ENCODE measurements at places on chromosomes 6 and 20.

DNA sequence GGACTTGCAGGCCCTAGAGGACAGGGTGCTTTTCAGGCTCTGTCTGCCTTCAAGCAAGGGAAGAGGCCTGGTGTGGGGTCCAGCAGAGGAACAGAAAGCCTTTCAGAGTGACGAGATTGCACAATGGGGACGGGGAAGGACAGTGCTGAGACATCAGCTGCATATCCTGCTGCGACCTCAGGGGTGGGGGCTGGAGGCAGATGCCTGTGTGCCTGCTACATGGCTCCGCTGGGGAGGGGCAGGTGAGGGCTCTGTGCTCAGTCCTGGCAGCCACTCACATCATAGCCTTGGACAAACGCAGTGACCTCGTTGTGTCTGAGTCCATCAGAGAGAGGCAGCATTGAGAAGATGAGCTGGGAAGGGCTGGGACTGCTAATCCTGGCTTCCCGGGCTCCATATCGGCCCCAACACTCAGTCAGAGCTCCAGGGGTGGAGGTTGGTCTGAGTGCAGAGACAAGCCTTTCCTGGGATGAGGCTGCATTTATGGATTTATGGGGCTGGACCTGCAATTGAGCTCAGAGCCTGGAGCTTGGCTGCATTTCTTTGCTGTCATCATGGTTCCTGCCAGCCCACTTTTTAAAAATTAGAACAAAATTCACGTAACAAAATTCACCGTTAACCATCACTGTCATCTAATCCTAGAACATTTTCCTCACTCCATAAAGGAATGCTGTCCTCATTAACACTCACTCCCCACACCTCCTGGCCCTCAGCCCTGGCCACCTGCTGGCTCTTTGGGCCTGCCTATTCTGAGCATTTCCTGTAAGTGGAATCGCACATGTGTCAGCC is 196.9 kb upstream of the SLC24A3 start:
- DNase-seq: no peak

DNA sequence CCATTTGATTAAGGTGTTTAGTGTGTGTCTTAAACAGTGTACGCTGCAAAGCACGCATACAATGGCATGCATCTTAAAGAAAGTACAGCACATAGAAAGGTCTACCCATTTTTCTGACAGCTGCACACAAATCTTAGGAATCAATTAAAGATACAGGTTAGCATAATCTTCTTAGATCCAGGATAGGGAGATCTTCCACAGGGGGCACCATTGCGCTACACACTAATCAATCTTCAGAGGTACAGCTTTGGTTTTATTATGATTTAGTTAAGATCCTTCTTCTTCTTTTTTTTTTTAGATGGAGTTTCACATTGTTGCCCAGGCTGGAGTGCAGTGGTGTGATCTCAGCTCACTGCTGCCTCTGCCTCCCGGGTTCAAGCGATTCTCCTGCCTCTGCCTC is 63.7 kb upstream of the BEND3 start:
- DNase-seq: no peak

GRCh38 chr20:42399802-42400201 is 781.6 kb upstream of the CHD6 start:
- no peak for DNase-seq

GRCh38 chr6:148413321-148414091 is 70.9 kb downstream of the SASH1 start:
- DNase-seq: no peak

GRCh38 chr6:150417899-150418826 is 49.4 kb downstream of the IYD start:
- no peak for DNase-seq

DNA sequence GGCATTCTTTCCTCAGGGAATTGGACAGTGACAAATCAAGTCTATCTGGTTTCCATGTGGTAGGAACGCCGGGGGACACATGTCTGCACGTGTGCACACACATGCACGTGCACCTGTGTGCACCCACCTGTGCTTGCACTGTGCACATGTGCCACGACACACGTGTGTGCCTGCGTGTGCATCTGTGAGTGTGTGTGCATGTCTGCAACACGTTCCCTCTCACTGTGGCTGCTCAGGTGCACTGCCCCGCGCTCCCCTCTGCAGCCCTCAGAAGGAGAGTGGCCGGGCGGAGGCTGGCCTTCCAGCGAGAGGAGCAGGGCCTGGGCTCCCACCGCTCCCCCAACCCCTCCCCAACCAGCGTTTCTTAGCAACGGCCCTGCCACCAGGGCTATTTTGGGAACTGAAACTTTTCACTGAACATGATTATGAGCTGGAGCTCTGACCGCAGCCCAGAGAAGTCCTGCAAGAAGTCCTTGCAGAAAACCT is 147.8 kb downstream of the PHACTR3 start:
- DNase-seq: no peak

- no peak for DNase-seq
Measured at GRCh38 chr6:68094070-68094469, 541.0 kb upstream of the ADGRB3 start.

GRCh38 chr6:69976591-69977090 is 110.3 kb downstream of the COL19A1 start:
- DNase-seq: no peak

DNA sequence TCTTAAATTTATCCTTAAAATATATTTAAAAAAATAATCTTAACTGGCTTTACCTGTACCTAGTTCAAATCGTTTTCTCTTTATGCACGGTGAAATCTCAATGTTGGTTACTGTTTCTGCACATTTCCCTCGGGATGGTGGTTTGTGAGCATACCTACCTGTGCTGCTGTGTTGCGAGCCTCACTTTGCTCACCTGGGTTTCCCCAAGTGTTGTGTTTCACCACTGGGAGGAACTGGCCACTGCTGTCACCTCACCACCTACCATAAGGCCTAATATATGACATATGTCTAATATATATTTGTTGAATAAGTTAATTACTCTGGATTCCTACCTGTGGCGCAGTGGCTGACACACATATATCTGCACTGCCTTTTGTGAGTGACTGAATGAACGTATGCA is 493.5 kb upstream of the FLRT3 start:
- no peak for DNase-seq

DNA sequence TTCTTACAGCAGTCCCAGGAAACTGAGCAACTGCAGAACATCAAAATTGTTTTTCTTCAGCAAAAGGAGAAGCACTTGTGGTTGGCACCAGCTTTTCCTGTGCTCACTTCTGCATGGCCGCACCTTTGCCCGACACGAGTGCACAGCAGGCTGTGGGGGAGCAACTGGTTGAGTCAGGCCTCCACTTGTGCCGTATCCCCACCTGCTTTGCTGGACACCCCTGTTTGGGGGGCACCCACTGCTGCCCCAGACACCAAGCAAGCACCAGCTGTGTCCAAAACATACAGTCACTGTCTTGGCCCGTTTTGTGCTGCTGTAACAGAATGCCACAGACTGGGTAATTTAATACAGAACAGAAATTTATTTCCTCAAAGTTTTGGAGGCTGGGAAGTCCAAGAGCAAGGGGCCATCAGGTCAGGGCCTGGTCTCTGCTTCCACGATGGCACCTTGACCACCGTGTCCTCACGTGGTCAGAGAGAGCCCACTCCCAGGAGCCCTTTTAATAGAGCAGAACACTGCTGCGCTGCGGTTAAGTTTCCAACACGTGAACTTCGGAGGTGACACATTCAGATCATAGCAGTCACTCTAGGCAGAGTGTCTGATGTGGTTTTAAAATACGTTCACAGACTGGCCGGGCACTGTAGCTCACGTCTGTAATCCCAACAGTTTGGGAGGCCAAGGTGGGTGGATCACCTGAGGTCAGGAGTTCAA is 8.7 kb upstream of the GMEB2 start:
- peak; percentile 49 for DNase-seq

GRCh38 chr6:20835315-20836010 is 301.2 kb downstream of the CDKAL1 start:
- DNase-seq: no peak

GRCh38 chr6:71468841-71469700 is 180.5 kb downstream of the OGFRL1 start:
- no peak for DNase-seq

- DNase-seq: no peak
Measured at GRCh38 chr6:127951172-127951917, 50.5 kb upstream of the THEMIS start.

GRCh38 chr6:143619824-143620401 is 57.9 kb upstream of the PHACTR2 start:
- no peak for DNase-seq

GRCh38 chr6:27726619-27727023 is 185.6 kb downstream of the OR2B2 start:
- no peak for DNase-seq

- DNase-seq: no peak
Measured at GRCh38 chr6:77446249-77446648, 17.0 kb downstream of the HTR1B start.

DNA sequence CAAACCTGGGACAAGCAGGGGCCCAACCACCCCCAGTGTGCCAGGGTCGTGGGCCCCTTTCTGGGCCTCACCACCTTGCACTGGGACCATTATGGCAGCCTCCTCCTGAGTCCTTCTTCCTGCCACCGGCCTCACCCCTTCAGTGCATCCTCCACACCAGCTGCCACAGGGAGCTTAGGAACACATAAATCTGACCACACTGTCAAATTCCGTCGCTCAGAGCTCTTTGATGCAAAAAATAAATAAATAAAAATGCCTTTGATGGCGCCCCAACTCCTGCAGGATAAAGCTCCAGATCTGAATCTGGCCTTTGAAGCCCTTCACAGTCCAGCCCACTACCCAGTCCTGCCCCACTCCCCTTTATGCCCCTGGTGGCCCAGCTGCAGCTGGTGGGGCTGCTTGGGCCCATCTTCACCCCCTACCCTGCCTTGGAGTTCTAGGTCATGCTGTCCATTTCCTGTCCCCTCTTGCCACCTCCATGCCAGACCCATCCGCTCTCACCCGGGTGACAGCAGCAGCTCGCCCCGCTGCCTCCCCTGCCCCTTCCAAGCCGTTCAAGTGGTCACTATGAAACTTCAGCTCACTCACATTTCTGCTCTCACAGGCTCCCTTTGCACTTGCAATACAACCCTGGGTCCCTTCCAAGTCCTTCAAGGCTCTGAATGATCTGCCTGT is 16.0 kb downstream of the MYH7B start:
- DNase-seq: no peak

DNA sequence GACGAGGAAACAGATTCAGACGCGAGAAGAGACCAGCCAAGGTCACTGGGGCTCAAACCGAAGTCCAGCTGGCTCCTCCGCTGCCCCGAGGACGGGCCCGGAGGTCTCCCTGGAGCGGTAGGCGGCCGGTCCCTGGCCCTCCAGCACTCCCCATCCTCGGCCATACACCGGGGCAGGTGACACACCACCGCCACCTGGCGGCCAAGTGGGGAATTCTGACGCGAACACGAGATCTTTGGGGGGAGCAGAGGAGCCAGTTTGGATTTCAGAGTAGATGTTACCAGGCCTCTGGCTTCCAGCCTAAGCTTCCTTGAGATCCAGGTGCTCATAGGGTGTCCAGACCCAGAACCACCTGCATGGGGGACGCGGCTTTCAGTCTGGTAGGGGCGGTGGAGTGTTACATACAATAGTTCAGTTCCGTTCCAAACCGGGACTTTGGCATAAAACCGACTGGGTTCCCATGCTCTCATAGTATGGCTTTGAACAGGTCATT is 16.1 kb downstream of the BPIFB1 start:
- DNase-seq: peak; percentile 66

DNA sequence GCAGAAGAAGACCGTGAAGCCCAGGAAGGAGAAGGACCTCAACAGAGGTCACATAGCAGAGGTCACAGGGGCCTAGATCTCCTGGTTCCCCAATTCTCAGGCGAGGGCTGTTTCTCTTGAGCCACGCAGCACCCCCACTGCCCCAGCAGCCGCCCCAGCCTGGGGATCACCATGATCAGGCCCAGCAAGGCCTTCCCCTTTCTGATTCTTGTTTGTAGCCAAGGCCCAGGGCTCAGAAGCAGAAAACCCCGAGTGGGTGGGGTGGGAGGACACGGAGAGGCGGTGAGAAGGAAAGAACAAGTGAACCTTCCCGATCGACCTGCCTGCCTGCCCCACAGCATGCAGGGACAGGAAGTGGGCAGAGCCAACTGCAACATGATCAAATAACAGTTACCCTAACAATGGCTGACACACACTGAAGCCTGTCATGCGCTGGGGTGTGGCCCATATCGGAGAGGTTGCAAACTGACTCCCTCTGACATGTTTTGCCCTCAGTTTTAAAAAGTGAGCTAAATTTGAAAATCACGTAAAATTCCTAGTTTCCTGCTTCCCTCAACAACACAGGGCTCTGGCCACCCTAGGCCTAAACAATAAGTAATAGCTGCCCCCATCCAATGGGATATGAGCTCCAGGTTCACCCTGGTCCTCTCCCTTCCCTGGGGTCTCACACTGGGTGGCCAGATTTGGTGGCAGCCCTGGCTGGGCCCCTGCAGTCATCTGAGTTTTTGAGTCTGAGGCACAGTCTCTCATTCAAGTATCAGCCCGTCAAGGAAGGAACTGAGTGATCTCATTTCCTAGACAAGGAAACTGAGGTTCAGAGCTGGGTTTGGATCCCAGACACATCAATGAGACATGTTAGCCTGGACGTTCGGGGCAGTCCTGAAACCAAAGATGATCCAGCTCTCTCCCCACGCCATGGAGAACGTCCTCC is 6.5 kb downstream of the PEDS1 start:
- peak; percentile 55 for DNase-seq

DNA sequence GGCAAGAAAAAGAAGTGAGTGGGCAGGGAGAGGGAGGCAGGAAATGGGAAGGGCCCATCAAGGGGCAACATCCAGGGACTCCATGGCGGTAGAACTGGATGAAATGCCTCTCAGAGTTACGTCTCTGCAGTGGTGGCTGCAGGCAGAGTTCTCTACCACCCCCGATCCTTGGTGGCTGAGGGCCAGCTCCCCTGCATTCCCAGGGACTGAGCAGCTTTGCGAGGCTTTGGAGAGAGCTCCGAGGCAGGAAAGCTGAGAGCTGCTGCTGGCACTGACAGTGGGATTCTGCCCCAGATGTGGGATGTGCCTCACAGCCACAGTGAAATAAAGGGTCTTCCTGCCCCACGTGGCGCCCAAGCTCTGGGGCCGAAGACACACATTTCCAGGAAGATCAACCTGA is 236.6 kb downstream of the SLC24A3 start:
- DNase-seq: no peak

DNA sequence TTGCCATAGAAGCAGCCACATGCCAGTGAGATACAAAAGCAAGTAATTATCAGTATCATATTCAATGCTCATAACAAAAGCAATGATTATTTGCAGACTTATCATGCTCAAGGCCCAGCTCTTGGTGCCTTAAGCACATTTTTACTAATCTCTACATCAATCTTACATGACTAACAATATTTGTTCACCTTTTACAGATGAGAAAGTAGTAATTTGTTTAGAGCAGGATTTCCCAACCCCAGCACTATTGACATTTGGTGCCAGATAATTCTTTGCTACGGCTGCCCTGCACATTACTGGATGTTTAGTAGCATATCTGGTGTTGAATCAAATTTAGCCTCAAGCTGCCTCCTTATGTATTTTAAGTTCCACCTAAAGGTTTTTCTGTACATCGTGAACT is 19.0 kb upstream of the DOK5 start:
- no peak for DNase-seq

DNA sequence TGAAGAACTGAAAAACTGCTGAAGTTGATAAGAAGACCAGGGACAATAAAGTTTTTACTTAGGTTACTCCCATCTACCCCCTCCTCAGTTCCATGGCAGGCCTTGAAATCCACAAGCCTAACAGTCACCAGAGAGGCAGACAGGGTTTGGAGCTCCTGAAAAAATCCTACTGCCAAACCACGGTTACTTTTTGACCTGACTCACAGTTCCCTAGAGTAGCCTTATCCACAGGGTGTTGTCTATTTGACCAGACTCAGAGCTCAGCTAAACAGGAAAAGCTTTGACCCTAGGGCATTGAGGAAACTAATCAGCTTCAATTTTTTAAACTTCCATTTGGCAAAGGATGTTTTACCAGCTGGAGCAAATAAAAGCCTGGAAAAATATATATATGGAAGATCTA is 257.7 kb upstream of the NT5E start:
- DNase-seq: no peak
